Progenitor cell of endocrine pancreas (in vitro differentiated cells): ENCODE measurements at places on chromosomes 13 and 19. TPM values are rescaled to one million over a fixed set of nuclear protein-coding genes. Genes with fewer than 3 reads are reported as not detected.

- no peak for DNase-seq
Observed at GRCh38 chr13:61600360-61601033, 184.8 kb upstream of the PCDH20 start.

DNA sequence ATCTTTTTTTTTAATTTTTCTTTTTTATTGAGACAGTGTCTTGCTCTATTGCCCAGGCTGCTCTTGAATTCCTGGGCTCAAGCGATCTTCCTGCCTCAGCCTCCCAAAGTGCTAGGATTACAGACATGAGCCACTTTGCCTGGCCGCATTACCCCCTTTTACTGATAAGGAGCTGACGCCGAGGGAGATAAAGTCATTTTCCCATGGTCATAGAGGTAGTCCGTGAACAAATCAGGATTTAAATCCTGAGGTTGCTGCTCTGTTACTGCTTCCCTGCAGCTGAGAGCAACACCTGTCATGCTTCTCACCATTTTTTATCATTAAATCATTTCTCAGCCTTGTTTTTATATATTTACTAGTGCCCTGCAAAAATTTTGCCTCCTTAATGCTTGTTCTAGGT lies 7.4 kb downstream of the CYSLTR2 start:
- DNase-seq = no peak

- no peak for DNase-seq
Observed at GRCh38 chr19:17125728-17126677, 50.4 kb downstream of the MYO9B start.

DNA sequence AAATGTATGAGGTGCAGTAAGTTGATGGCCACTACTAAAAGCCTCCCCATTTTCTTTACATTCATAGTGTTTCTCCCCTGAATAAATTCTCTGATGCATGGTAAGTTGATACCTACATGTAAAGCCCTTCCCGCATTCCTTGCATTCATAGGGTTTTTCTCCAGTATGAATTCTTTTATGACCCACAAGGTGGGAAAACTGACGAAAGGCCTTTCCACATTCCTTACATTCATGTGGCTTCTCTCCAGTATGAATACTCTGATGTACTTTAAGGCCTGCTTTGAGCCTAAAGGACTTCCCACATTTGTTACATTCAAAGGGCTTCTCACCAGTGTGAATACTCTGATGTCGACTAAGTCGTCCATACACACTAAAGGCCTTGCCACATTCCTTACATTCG lies 20.5 kb downstream of the ZNF607 start:
- DNase-seq = no peak

GRCh38 chr13:44300895-44301638 lies 72.6 kb upstream of the SERP2 start:
- DNase-seq = no peak

- DNase-seq = no peak
Observed at GRCh38 chr13:97497400-97497799, 63.4 kb downstream of the RAP2A start.

DNA sequence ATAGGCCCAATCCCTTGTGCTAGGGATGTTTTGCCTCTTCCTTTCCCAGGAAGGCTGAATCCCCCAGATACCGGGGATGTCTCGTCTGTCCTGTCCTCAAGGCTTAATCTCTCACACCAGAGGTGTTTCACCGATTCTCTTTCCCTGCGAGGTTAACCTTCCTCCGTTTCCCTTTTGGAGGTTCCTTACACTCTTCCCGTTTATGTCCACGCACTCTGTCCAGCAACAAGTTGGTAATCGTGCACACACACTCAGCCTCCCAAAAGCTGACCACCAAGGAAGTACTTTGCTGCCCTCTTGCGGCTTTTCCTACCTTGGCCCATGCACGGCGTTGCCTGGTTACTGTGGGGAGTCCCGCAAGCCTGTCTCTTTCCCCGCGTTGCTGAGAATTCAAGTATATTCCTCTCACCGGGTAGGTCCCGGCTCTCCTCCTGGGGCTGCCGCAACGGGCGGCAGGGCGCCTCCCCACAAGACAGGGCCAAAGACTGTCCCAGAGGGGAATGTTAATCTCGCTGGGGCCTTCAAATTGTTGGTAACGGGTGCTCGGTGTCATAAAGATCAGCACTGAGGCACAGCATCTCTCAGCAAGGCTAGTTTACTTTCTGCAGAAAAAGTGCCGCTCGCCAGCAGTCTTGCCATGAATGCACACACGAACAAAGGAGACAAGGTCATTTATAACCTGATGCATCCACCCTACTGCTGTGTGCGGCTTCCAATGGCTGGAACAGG lies 36.7 kb upstream of the CD177 start:
- DNase-seq = no peak

- no peak for DNase-seq
Observed at GRCh38 chr19:10912619-10913018, 15.8 kb downstream of the YIPF2 start.

DNA sequence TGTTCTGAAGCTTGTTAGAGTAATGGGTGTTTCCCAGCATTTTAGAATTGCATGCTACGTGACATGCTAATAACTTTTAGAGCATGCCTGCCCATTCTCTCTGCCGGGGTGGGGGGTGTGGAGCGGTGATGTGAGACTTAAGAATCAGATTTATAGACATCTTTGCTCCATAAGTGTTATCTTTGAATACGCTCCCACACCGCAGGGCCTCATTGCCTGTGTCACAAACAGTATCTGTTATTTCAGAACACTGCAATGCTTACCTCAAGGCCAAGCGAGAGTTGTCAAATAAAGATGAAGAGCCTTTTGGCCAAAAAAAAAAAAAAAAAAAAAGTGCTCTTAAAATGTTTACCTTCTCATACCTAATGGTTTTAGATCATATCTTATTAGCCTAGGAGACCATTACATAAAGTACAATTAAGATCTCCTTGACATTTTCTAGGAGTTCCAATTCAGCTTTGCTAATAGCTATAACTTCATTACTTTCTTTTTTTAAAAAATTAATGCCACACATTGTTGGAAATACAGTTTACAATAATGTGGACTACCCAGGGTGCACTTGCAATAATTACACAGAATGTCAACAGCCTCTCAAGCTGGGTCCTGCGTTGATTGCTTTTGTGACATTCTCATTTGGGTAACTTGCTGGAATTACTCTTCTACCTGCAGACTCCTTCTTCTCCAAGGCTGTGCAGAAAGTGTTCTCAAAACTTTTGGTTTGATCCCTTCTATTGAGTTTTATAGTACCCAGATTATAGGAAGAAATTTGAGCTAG lies 525.3 kb downstream of the KLF12 start:
- DNase-seq = no peak

GRCh38 chr13:96426167-96426566 lies 336.3 kb downstream of the HS6ST3 start:
- DNase-seq = no peak

- no peak for DNase-seq
Observed at GRCh38 chr13:27117158-27117557, 54.5 kb downstream of the USP12 start.

DNA sequence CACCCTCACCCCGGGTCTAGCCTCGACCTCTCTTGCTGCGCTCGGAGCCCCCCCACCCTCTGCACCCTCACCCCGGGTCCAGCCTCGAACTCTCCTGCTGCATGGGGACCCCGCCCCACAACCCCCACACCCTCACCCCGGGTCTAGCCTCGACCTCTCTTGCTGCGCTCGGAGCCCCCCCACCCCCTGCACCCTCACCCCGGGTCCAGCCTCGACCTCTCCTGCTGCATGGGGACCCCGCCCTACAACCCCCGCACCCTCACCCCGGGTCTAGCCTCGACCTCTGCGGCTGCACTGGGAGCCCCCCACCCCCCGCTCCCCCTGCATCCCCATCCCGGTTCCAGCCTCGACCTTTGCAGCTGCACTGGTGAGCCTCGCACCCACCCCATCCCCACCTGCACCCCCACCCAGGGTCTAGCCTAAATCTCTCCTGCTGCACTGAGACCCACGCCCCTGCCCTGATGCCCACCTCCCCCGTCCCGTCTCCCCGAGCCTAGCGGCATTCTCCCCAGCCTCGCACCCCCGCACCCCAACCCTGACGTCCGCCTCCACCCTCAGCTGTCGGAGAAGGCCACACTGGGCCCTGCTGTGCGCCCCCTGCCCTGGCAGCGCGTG lies 1.8 kb downstream of the CFD start:
- DNase-seq = no peak

DNA sequence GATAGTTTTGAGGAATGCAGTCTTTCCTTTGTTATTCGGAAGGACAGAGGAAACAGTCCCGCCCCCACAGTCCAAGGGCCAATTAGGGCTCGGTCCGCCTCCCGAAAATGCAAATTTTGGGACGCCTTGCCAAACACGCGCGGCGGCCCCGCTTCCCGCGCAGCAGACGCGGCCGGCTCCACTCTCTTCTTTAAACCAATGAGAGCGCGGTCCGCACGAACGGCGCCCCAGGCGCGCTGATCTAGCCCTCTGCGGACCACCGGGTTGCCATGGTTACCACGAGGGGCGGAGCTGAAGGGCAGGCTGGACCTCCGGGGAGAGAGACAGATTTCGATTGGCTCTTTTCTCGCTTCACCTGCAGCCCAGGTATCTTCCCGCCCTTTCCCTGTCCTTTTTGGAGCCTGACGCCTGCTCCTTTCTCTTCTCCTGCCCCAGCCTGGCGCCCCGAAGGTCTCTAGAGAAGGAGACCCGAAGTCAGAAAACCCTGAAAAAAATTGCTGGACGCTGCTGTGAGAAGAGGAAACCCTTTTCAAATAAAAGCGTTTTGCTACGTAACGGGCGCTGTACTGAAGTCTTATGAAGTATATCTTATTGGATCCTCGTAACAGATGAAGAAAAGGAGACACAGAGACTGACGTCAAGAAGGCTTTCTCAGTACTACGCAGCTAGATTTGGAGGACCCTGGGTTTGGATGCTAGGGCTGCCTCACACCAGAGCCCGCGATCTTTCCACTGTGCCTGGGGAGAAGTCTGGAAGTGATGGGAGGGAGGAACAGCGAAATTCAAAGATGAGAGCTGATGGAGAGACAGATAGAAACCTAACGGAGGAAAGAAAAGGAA lies 2.0 kb downstream of the PTH2 start:
- peak; percentile 65 for DNase-seq

DNA sequence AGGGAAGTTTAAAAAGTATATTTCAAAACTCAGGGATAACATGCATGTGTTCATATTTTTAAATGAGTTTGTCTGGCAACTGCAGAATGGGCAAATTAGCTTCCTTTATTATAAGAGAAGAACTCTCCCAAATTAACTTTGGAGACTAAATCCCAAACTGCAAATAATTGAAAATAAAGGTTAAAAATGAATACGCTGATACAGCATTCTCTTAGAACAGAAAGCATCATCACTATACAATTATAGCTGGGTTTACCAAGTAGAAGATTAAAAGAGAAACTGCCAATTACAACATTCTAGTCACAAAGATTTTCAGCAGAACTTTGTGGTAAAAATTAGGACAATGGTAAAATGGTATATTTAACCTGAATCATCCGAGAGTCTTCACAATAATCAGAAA lies 73.3 kb downstream of the OLFM4 start:
- DNase-seq = no peak

- no peak for DNase-seq
Observed at GRCh38 chr13:43991773-43992201, 112.1 kb downstream of the LACC1 start.

DNA sequence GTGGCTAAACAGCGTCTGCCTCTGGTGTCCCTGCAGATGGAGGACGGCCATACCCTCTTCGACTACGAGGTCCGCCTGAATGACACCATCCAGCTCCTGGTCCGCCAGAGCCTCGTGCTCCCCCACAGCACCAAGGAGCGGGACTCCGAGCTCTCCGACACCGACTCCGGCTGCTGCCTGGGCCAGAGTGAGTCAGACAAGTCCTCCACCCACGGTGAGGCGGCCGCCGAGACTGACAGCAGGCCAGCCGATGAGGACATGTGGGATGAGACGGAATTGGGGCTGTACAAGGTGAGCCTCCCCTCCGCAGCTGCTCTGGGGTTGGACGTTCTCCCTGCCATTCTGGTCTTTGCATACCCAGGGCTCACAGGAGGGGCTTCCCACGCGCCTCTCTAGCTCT lies 19.9 kb downstream of the UHRF1 start:
- no peak for DNase-seq

DNA sequence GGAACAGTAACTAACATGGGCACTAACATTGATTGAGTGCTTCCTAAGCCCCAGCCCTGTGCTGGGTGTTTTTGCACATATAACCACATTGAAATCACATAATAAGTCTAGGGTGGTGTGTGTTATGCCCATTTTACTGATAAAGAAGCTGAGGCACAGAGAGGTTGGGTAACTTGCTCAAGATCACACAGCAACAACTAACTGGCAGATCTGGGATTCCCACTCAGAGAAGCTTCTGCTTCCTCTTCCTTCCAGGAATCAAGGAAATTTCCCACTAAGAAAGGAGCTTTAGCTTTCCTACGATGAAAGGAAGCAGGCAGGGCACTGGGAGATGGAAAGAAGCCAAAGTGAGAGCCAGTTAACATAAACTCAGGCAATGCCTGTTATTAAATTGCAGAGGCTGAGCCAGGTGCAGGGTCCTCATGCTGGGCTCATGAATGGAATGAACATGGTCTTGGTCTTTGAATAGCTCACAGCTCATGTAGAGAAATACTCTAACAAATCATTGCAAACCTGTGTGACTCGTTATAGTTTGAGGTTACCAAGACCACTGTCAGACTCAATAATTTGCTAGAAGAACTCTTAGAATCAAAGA lies 10.1 kb downstream of the SSC5D start:
- no peak for DNase-seq

DNA sequence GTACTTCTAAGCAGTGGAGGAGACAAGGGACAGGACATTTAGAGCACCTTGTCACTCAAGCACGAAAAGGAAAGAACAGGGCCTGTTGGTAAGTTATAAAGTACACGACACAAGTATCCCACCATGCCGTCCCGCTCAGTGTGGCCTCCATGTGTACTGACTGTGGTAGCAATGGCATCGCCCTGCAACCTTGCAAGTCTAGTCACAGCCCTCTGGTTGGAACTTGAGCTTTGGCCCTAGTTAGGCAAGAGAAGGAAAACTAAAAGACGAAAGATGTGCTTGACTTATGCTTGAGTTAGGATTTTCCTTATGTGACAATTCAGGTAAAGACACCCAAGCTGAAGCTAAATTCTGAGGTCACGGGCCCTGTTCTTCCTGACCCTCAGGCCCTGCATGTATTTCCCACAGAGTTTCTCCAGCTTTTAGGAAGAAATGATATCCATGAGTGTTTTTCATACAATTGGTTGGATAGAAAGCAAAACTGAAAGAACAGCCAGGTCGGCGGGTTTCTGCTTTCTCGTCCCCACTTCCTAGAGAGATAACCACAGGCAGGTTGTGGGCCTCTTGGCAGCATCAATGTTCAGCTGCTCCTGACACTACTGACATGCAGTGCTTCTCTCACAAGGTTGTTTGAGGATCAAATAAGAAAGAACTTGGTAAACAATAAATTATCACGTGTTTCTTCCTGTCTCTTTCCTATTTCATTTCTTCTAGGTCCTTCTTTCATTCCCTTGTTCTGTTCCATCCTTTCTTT lies 216.2 kb downstream of the IRS2 start:
- no peak for DNase-seq

The LRP3 gene
- 50.1 and 51.2 TPM in 2 replicates for total RNA-seq

The PSG11 gene
- not detected in 2 replicates for total RNA-seq

The FGF21 gene
- not detected in 2 replicates for total RNA-seq

The DNAJC15 gene
- total RNA-seq = 27.4 and 30.0 TPM in 2 replicates

The MEDAG gene
- not detected in 2 replicates for total RNA-seq
